Colonic mucosa (tissue), 4 donors: ENCODE measurements at places on chromosomes 6 and 20.

DNA sequence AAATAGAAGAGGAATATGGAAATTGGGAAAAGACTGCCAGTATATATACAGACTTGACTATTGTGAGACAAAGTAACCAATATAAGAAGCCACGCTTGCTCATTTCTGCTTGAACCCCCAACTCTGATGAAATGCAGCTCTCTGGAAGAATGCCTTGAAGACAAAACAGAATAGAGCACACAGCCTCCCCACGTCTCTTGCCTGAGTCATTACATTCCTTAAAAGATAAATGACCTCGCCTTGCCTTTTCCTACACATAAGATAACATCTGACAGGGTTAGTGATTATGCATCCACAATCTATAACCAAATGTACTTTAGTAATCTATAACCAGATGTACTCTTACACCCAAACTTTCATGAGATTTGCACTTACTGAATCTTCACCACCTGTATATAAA lies 141.1 kb upstream of the EEF1E1 start:
- no peak for DNase-seq
- no peaks in the 10 kb centered on the region for H3K27me3 ChIP-seq
- H3K4me3 ChIP-seq: no peak overlapping the region
- no peaks in the 10 kb centered on the region for H3K4me1 ChIP-seq
- no peak overlapping the region for H3K27ac ChIP-seq

GRCh38 chr20:22908944-22909343 lies 126.2 kb upstream of the SSTR4 start:
- H3K4me3 ChIP-seq: no peak overlapping the region
- no peaks in the 10 kb centered on the region for H3K36me3 ChIP-seq
- DNase-seq: no peak
- H3K27me3 ChIP-seq: no peaks in the 10 kb centered on the region
- no peaks in the 10 kb centered on the region for H3K4me1 ChIP-seq

- no peak overlapping the region for H3K27ac ChIP-seq
- no peak overlapping the region for H3K4me3 ChIP-seq
- peaks cover 11% of the 10 kb centered on the region for H3K27me3 ChIP-seq
- DNase-seq: no peak
These were observed 7.3 kb downstream of the EYA4 start for GRCh38 chr6:133248241-133249001.

DNA sequence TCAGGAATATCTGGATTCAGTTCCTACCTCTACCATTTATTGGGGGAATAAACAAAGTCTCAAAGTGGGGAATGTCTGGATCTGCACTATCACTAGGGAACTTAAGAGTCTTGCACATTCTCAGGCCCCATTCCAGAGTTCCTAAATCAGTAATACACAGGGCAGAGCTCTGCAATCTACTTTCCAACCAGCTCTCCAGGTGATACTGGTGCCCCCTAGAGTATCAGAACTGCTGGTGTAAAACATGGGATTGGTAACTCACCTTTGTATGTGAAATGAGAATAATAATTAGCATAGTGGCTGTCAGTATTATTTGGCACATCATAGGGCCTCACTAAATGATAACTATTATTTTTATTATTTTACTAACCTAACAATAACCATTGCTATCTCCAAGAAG lies 278.8 kb upstream of the IMPG1 start:
- H3K4me1 ChIP-seq: no peaks in the 10 kb centered on the region
- H3K4me3 ChIP-seq: no peak overlapping the region
- no peaks in the 10 kb centered on the region for H3K27me3 ChIP-seq
- no peak for DNase-seq
- H3K27ac ChIP-seq: no peak overlapping the region
- no peaks in the 10 kb centered on the region for H3K36me3 ChIP-seq

- no peaks in the 10 kb centered on the region for H3K36me3 ChIP-seq
- H3K4me1 ChIP-seq: no peaks in the 10 kb centered on the region
- no peaks in the 10 kb centered on the region for H3K27me3 ChIP-seq
- DNase-seq: no peak
- H3K27ac ChIP-seq: no peak overlapping the region
These were observed 14.9 kb upstream of the NUP153 start for GRCh38 chr6:17721671-17722070.

GRCh38 chr6:157885876-157886275 lies 62.8 kb downstream of the SNX9 start:
- H3K27ac ChIP-seq: no peak overlapping the region
- no peaks in the 10 kb centered on the region for H3K36me3 ChIP-seq
- H3K27me3 ChIP-seq: no peaks in the 10 kb centered on the region
- no peak for DNase-seq
- H3K4me3 ChIP-seq: no peak overlapping the region

- H3K36me3 ChIP-seq: peaks cover 15% of the 10 kb centered on the region
- no peak overlapping the region for H3K27ac ChIP-seq
- H3K4me1 ChIP-seq: no peaks in the 10 kb centered on the region
These were observed 38.7 kb downstream of the STAU1 start for GRCh38 chr20:49149281-49150045.

DNA sequence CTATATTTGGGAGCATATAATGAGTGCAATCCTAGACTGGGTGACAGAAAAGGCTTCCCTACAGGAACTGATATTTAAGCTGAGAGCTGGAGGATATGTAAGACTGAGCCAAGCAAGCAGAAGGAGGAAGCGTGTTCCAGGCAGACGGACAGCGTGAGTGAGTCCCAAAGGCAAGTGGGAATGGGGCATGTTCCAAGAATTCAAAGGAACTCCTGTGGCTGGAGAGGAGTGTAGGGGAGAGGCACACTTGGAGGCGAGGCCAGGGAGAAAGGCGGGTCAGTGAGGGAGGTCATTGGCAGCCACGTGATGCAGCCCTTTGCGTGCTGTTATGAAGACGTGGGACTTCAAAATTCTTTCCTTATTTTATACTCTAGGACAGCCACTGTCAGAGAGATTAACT lies 27.9 kb upstream of the SGK1 start:
- H3K4me1 ChIP-seq: no peaks in the 10 kb centered on the region
- no peaks in the 10 kb centered on the region for H3K27me3 ChIP-seq
- DNase-seq: no peak
- H3K36me3 ChIP-seq: no peaks in the 10 kb centered on the region
- H3K27ac ChIP-seq: no peak overlapping the region

- H3K27ac ChIP-seq: no peak overlapping the region
- no peaks in the 10 kb centered on the region for H3K27me3 ChIP-seq
- H3K4me1 ChIP-seq: no peaks in the 10 kb centered on the region
- H3K4me3 ChIP-seq: no peak overlapping the region
- no peak for DNase-seq
These were observed 36.6 kb upstream of the HIVEP1 start for GRCh38 chr6:11975353-11975977.

DNA sequence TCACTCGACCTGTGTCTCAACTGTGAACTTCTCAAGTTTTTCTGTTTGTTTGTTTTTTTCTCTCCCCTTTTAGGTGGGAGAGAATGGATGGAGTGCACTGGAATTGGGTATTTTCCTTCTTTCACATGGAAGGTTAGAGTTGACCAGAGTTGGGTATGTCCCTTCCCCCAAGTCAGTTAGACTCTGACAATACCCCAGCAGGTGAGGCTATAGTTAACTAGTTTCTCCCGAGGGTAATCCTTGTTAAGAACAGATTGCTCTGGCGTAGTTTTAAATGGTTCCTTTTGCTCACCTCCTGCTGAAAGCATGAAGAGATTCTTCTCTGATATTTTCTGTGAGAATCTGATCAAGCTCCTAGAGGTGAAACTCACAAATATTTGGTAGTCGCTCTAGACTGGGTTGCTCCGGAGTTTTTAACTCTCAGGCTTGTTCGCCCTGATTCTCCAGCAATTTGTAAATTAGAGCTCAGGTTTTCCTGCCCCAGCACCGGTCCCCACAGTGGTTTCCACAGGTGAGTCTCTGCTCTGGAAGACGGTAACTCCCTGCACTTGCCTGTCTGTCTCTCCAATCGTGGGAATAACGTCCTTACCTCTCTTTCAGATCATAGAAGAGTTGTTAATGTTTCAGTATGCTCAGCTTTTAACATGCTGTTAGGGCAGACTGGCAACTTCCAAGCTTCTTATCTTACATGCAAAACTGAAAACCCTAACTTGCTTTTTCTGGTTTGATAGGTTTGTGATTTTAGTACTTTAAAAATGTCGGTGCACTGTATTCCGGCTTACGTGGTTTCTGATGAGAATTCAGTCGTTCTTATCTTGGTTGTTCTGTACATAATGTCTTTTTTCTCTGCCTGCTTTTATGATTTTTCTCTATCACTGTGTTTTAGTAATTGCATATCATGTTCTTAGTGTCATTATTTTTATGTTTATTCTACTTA lies 111.2 kb upstream of the HIVEP1 start:
- H3K4me1 ChIP-seq: no peaks in the 10 kb centered on the region
- H3K4me3 ChIP-seq: no peak overlapping the region
- no peaks in the 10 kb centered on the region for H3K27me3 ChIP-seq
- DNase-seq: no peak
- H3K27ac ChIP-seq: no peak overlapping the region
- no peaks in the 10 kb centered on the region for H3K36me3 ChIP-seq

DNA sequence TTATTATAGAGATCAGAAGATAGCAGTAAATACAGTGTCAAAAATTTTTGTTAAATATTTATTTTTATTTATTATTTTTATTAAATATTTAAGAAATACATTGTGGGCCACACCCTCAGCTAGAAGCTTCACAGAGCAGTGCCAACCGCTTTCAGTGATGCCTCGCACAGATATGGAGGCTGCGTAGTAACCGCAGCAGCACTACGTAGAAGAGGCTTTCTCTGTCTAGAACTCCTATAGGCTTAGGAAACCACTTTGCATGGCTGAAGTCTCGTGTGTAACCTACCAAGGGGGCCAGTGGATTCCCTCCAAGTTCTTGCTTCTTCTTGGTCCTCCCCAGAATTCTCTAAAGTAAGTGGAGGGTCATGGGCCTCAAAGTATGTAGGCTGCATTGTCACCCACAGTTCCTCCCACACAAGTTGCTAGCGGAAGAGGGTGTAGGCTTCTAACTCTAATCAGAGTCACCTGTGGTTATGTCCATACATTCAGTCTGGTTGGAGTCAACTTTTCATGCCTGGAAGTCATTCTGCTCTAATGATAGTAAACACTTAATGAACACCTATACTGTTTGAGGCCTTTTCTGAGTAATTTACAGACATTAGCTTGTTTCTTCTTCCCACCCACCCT lies 285.6 kb downstream of the CDKAL1 start:
- no peaks in the 10 kb centered on the region for H3K4me1 ChIP-seq
- H3K27me3 ChIP-seq: no peaks in the 10 kb centered on the region
- H3K27ac ChIP-seq: no peak overlapping the region
- DNase-seq: no peak

DNA sequence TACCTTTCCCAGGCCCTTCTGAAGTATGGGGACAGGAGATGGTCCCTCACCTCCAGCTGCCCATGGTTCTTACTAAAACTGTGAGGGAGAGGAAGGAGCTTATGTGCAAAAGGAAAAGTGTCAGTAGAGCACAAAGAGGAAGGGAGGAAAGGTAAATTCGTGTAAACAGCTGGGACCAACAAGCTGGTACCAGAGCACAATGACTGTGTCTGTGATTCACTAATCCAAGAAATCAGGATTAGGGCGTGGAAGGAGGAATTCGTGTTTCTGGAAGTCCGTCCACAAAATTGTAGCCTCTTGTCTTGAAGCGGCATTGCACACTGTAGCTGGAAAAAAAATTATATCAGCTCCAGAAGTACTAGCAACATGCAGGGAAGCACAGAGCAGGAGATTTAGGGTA lies 129.0 kb upstream of the RREB1 start:
- H3K27me3 ChIP-seq: no peaks in the 10 kb centered on the region
- H3K27ac ChIP-seq: no peak overlapping the region
- no peaks in the 10 kb centered on the region for H3K4me1 ChIP-seq
- H3K36me3 ChIP-seq: no peaks in the 10 kb centered on the region

- H3K27me3 ChIP-seq: no peaks in the 10 kb centered on the region
- no peaks in the 10 kb centered on the region for H3K36me3 ChIP-seq
- no peak overlapping the region for H3K4me3 ChIP-seq
- no peak for DNase-seq
- H3K4me1 ChIP-seq: peaks cover 4% of the 10 kb centered on the region
These were observed 15.6 kb upstream of the BICRAL start for GRCh38 chr6:42766163-42766670.

DNA sequence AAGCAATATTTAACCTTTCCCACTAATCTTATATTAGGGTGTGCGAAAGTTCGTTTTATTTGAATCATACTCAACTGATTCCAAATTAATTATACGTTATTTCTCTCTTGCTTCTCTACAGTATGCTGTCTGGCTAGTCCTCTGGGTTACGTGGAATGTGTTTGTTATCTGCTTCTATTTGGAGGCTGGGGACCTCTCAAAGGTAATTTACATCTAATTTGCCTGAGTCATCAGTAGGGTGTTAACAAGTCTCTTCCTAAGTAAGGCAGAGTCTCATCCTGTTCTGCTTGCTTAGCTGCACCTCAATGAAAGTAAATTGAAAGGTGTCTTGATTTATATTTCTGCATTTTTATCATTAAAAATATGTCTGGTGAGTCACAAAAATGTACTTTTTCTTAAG lies 551.5 kb downstream of the NKAIN2 start:
- H3K27me3 ChIP-seq: no peaks in the 10 kb centered on the region
- no peak for DNase-seq
- no peaks in the 10 kb centered on the region for H3K4me1 ChIP-seq
- no peaks in the 10 kb centered on the region for H3K36me3 ChIP-seq

DNA sequence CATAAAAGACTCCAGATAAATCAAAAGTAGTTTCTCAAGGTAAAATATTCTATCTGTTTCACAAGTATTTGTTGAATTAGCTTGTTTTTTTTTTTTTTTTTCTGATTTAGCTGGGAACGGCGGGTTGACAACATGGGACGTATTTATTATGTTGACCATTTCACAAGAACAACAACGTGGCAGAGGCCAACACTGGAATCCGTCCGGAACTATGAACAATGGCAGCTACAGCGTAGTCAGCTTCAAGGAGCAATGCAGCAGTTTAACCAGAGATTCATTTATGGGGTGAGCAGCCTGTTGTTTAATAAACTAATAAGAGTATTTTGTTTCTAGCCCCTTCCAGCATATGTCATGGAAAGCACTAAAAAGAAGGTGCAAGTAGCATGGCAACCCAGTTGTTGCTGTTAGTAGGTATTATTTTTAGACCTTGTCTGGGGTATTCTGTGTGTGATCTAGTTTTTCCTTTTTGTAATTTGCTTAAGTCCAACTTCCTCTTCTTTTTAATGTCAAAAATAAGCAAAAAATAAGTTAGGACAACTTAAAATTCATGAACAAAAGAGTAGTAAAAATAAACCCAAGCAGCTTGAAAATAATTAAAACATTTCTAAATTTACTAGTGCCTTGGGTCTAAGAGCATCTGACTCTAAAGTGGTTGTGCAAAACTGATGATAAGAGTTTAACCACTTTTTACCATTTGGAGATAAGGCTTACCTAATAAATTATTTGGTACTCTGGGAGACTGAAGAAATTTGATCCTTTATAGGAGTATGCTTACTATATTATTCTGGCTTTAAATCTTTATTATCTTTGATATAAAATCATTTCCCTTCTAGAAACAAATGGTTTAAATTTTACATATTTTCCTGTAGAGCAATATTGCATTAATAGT lies 70.8 kb upstream of the DYNLRB1 start:
- no peak overlapping the region for H3K4me3 ChIP-seq
- H3K4me1 ChIP-seq: no peaks in the 10 kb centered on the region
- no peak overlapping the region for H3K27ac ChIP-seq
- H3K36me3 ChIP-seq: no peaks in the 10 kb centered on the region
